Stimulated activated CD4-positive, alpha-beta T cell treated with anti-CD3 and anti-CD28 coated beads, Interleukin-2, amount 100 ng/mL, for 48 hours (primary cell): ENCODE measurements at places on chromosomes 11 and 22.

- no peak for DNase-seq
These were observed 30.4 kb downstream of the CYP2R1 start for GRCh38 chr11:14861680-14862079.

DNA sequence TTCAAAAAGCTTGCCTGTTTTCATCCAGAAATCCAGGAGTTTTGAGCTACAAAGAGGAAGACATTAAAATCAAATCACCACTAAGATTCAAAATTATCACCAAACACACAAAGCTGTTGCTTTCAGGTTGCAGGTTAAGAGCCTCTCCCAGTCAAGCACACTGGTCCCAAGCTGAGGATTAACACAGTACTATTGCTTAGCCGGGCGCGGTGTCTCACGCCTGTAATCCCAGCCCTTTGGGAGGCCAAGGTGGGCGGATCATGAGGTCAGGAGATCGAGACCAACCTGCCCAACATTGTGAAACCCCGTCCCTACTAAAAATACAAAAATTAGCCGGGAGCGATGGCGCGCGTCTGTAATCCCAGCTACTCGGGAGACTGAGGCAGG lies 1165.1 kb downstream of the LRRC4C start:
- DNase-seq: no peak

DNA sequence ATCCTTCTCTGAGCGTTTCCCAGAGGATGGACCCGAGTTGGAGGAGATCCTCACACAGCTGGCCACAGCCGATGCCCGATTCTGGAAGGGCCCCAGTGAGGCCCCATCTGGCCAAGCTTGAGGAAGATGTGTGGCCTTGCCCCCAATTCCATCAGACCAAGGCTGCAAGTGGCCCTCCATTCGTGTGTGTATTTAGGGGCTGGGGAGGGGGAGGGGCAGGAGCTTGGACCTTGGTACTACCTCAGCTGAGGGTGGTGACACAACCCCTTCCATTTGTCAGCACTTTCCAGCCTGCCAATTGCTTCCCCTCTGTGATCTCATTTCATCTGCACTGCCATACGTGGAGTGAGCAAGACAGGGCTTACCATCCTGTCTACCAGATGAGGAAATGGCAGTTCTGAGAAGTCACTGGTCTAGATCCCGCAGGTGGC lies 1.3 kb upstream of the BBS1 start:
- no peak for DNase-seq

- DNase-seq: peak; percentile 47
These were observed 564 bp downstream of the THAP12 start for GRCh38 chr11:76380159-76380976.

DNA sequence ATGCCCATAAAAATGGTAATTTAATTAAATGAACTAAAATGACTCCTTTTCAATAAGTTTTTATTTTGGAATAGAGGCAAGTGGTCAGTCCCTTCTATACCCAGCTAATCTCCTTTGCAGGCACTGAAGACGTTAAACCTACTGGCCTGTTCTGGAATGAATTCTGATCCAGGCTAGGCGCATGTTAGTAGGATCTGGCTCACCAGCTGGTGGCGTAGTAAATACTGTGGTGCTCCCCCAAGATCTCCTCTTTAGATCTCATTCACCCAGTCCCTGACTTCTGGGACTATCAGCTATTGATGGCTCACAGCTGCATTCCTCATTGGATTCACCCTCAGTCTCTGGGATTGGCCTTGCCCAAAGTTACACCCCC lies 173.7 kb upstream of the DDI1 start:
- no peak for DNase-seq
